ENCODE measurements at places on chromosomes 2 and 18.

DNA sequence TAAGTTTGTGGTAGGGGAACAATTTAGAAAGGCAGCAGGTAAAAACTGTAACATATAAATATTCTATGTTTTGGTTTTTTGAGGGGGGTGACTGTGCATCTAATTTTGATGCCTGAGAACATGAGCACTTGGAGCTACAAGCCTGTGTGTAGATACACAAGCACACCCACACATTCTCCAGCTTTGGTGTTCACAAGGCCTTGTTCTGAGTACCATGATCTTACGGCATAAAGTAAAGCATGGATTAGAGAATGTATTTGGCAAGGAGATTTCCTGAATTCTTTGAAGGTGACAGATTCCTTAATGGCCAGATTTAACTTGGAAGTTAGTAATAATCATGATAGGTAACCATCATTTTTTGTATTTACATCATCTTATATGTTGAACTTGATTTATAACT is 42.7 kb downstream of the MAP3K20 start:
- DNase-seq, result no peak

DNA sequence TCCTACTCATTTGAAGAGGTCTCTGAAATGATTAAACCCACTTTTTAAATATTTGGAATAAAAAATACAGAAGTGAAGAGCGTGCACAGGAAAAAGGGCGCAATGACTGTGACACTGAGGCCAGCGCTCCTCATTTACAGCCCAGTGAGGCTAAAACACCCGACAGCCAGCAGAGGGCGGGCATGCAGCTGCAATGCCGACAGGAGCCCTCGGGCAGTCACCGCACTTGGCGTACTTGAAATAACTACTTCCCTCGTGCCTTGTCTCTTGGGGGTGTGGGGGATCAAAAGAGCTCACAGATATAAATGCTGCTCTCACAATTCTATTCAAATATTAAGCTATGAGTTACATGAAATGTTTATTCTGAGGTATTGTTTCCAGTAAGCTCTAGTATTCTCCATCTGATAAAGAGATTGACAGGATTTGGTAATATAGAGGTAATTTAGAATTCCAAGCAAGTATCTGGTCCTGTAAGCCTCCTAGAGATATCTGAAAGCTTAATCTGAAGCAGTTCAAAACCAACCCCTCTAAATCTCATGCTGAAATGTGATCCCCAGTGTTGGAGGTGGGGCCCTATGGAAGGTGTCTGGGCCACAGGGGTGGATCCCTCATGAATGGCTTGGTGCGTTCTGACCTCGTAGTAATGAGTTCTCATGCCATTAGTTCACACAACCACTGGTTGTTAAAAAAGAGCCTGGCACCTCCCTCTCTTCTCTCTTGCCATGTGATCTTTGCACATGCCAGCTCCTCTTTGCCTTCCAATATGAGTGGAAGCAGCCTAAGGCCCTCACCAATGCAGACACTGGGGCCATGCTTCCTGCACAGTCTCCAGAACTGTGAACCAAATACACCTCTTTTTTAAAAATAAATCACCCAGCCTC is 93.6 kb downstream of the ZAP70 start:
- DNase-seq, result peak; percentile 64

DNA sequence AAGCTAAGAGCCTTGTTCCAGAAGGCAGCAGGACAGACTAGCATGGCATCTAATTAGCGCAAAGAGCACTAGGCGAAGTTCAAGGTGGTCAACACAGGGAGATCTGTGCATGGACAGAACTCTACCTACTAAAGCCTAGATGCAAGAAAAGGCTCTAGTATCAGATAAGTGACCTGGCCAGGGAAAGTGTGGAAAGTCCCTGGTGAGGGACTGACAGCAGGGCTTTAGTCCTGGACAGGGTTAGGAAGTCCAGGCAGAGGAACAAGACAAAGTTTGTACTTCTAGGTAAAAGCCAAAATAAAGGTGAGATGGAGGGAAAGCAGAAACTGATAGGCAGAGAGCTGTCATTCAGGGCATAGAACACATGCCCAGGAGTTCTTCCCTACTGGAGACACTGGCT is 45.0 kb upstream of the PCBP1 start:
- DNase-seq, result no peak

DNA sequence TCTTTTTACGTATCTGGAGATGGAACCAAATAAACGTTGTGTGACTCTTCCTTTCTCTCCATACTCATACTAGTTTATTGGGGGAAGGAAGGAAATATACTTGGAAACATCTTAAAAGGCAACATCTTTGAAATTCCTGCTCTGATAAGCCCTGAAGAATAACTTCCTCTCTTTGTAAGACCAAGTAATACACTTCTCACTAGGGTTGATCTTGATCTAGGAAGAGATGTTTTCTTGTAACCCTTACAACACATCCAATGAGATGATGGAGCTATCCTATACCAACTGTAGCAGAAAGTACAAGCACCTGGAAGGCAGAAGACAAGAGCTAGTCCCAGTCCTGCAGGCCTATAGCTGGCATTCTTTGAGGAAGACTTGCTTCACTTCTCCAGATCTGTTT is 2.0 kb downstream of the ANKRD44 start:
- DNase-seq, result no peak

DNA sequence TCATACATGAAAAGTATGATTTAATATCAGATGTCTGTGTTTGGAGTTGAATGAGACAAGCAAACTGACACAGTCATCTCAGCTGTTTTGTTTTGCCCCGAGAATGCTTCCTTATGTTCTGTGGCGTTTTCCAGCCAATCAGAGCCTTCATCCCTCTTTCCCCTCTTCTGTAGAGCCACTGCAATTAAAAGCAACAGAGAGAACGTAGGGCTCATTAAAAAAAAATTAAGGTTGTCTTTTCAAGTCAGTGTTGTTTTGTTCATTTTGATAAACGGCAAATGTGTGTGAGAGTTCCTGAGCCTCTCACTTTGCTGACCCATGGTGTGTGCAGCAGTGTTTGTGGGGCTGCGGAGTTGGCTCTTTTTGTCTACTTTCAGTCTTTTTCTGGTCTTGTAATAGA is 216.0 kb downstream of the FHOD3 start:
- DNase-seq, result no peak

- DNase-seq, result no peak
These were observed 30.3 kb downstream of the AKAIN1 start for GRCh38 chr18:5166606-5167280.

DNA sequence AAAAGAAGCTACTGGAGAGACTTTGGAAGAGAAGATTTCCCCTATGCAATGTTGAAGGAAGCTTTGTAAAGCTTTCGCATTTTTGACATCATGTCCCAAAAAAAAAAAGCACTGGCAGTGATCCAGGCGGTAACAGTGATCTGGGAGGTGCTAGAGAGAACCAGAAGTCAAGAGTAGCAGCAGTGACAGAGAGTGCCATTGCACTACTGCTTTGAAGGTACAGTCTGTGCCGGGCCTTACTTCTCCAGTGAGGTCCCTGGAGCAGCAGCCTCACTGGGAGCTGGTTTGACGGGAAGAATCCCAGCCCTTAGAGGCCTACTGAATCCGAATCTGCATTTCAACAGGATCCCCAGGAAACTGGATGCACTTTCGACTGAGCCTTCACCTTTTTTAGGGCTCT is 50.9 kb upstream of the ATL2 start:
- no peak for DNase-seq

GRCh38 chr2:106176446-106177099 is 17.5 kb downstream of the UXS1 start:
- no peak for DNase-seq

DNA sequence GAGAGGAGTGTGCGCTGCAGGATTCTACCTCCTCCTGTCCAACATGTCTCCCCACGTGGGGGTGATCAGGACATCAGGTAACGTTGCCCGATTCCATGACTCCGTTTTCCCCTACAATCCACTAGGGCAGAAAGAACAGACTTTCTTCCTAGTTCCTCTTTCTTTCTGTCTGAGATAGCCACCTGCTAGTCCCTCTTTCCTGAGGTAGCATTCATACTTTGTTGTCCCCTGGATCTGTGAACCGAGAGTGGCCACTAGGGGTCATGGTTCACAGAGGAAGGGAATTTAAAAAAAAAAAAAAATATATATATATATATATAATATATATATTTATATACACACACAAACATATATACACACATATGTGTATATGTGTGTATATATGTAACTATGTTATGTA is 210.0 kb upstream of the ZNF521 start:
- DNase-seq, result peak; percentile 5

- no peak for DNase-seq
These were observed 15.5 kb upstream of the ABCB11 start for GRCh38 chr2:169046440-169047151.

DNA sequence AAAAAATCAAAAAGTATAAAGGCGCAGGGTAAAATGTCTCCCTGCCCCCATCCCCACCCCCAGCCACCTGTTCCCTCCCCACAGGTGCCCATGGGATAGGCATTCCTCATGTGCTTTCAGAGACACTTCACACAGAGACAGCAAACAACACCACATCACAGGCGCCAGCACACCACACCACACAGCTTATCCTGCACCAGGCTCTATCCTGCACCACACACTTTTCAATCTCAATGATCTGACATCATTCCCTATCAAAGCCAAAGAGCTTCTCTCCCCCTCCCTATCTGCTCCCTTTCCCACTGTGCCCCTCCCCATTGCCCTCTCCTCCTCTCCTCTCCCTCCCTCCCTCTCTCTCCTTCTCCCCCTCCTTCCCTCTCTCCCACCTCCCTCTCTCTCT is 15.5 kb downstream of the FAM178B start:
- no peak for DNase-seq

DNA sequence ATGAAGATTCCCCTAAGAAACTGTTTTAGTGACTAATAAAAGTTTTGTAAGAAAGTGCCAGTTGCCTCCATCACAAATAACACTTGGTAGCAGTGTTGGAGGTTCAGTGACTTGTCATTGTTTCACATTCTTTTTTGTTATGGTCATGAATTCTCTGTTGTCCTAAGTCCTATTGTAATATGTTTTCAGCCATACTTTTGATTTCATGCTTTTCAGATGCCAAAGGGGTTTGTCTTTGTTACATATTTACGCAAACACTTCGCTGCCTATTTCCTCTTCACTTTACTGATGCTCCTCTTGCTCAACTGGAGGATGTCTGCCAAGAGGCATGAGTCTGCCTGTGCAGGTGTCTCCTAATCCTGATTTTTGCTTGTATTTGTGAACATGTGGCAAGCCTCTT is 66.6 kb downstream of the PHLPP1 start:
- no peak for DNase-seq

- no peak for DNase-seq
These were observed 67.8 kb downstream of the PSMG2 start for GRCh38 chr18:12770469-12771219.

GRCh38 chr2:138648606-138649005 is 131.6 kb downstream of the NXPH2 start:
- no peak for DNase-seq

- no peak for DNase-seq
These were observed 418.0 kb upstream of the TNP1 start for GRCh38 chr2:217277646-217278398.

GRCh38 chr18:38932752-38933151 is 1367.2 kb upstream of the CELF4 start:
- DNase-seq, result no peak

DNA sequence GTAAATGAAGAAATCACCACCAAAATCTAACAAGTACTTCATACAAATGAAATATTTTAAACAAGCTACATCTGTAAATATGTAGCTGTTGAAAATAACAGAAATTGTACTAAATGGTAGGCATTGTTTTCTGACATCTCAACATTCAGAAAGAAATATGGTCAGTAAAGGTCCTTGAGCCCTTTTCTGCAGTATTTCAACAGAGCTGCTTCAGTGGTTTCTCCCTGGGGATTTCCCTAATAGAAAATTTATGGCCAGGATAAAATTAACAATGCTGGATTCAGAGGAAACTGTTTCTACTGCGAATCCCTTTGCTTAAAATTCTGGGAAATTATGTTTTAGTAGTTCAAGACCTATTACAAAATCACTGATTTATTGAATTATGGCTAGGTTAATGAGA is 256.6 kb downstream of the PIEZO2 start:
- no peak for DNase-seq

GRCh38 chr2:201466050-201466675 is 14.6 kb downstream of the STRADB start:
- DNase-seq, result no peak

DNA sequence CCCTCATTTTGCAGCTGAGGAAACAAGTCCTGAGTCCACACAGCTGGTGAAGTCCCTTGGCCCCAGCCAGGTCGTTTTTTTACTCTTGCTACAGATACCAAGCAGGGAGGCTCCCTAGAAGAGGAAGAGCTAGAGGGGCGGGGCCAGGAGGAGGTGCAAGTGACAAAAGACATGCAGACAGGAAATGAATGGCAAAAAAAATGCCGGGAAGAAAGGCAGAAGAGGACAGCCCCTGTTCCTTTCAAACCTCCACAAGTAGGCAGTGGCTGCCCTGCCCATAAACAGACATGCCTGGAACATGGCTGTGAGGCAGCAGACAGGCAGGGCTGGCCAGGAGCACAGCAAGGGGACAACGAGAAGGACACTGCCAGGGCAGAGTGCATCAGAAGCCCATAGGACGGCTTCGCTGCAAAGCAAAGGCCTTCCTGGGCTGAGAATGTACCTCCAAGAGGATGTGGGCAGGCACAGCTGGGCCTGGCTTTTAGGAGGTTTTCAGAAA is 108.7 kb downstream of the ZBTB7C start:
- DNase-seq, result no peak

DNA sequence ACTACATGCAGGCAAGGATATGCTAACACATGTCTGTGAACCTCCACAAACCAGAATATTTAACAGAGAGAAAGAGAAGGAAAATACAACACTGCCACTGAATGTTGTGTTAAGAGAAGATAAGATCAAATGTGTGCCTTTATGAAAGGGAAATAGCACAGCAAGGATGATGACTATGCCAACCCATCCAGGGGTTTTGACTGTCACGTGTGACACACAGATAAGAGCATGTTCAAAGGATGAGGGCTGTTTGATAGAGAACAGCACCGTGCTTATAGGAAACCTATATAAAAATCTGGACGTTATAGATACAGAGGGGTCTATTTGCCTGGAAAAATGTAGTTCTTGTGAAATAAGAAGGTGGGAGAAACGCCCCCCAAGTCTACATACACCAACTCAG is 911.8 kb downstream of the CPS1 start:
- no peak for DNase-seq

DNA sequence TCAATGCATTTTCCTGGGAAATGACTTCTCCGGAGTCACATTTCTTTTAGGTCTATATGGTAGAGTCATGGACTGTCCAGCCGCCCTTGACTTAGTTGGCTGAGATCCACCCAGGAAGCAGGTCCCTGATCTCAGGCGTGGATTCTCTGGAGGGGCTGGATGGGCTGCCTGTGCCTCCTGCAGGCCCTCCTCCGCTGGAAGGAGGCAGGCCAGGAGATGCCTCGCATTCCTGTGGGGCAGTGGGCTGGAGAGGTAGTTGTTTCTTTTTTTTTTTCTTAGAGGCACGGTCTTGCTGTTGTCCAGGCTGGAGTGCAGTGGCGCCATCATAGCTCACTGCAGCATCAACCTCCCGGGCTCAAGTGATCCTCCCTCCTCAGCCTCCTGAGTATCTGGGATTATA is 129.0 kb upstream of the MYCN start:
- DNase-seq, result no peak

- DNase-seq, result no peak
These were observed 124.2 kb downstream of the PXDN start for GRCh38 chr2:1620081-1620480.

GRCh38 chr2:7061921-7062320 is 144.7 kb downstream of the RNF144A start:
- DNase-seq, result peak; percentile 97
